ENCODE measurements at places on chromosomes 5 and 9.

GRCh38 chr5:53109443-53110127 is at the start of gene MOCS2:
Gene MOCS2 (minus strand): TSS chr5:53109757. CDS start chr5:53107174, 2,583 bp downstream.
- DNase-seq = peak; percentile 91

DNA sequence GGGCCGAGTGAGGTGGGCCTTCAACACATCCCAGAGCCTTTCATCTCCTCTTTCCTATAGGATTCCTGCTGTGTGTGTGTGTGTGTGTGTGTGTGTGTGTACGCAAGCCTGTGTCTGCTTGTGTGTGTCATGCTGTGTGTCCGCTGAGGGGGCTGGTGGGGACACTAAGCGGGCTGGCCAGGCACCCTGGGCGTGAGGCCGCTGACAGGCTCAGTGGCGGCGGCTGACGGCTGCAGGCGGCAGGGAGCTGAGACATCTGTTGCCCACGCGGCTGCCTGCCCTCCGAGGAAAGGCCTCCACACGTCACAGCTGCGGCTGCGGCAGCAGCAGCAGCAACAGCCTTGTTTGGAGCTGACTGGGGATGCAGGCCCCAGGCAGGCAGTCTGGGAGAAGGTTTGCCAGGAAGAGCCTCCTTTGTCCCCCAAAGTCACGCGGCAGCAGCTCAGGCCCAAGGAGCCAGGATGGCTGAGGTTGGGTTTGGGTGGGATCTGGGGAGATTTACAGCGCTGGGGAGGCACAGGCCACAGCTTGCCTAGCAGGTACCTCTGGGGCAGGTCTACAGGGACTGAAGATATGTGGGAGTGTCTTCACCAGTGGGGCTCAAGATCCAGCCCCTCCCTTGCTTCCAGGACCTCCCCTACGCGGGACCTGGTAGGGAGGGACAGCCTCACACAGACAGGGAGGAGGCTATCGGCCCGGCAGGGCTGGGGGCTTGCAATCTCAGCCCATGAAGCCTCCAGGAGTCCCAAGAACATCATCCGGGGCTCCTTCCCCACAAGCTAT is 1.8 kb downstream of the PDLIM4 start:
- DNase-seq = peak; percentile 34

GRCh38 chr5:115160975-115161475 is 8.7 kb downstream of the TRIM36 start:
- no peak for DNase-seq

- no peak for DNase-seq
Observed at GRCh38 chr5:39433848-39434247, 9.1 kb upstream of the DAB2 start.

DNA sequence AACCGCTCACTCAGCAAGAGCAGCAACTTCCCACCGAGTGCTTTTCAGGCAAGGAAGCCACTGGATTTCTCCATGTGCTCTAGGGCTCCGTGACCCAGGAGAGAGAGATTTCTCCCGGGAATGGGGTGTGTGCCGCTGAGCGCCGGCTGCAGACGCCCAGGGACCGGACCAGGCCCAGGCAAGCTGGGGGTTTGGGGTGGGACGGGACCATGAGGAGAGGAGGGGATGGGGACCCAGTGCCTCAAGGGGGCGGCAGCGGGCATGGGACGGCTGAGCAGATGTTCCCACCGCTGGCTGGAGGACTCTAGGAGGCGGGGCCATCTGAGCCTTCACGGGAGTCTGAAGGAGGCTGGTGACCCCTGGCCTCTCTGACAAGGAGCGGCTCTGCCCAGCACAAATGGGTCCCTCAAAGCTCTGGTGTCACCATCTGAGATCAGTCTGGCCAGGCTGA is 8.5 kb downstream of the LCN9 start:
- DNase-seq = peak; percentile 12

DNA sequence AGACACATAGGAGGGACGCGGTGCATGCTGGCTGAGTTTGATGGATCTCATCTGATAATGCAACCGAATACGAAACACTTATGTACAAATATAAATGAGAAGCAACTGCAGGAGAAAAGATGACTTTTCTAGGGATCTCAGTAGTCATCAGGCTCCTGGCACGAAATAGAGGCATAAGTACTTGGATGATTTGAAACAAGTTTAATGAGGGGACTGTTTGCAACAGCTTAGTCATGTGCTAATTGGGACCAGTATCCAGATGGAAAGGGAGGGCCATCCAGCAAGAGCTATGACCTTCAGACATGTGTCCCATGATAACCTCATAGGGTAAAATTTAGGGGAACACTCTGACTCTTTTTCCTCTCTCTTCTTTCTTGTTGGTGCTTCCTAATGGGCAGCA is 123.0 kb downstream of the EGFLAM start:
- DNase-seq = peak; percentile 33
